Mucosa of gallbladder (tissue), 1 donor: ENCODE measurements at places on chromosomes 16 and 17. TPM values are rescaled to one million over a fixed set of nuclear protein-coding genes. Genes with fewer than 3 reads are reported as not detected.

SCNN1G gene
- 0.09 TPM for total RNA-seq

SCARF1 gene
- total RNA-seq, result 13.2 TPM

YBX2 gene
- total RNA-seq, result 1.4 TPM

GHDC gene
- total RNA-seq, result 34.4 TPM

NHLRC4 gene
- 1.2 TPM for total RNA-seq

C17orf67 gene
- 5.1 TPM for total RNA-seq

BAIAP2 gene
- total RNA-seq, result 101 TPM

CEMP1 gene
- 1.8 TPM for total RNA-seq

NETO2 gene
- 16.3 TPM for total RNA-seq

OR2C1 gene
- 0.14 TPM for total RNA-seq

DNA sequence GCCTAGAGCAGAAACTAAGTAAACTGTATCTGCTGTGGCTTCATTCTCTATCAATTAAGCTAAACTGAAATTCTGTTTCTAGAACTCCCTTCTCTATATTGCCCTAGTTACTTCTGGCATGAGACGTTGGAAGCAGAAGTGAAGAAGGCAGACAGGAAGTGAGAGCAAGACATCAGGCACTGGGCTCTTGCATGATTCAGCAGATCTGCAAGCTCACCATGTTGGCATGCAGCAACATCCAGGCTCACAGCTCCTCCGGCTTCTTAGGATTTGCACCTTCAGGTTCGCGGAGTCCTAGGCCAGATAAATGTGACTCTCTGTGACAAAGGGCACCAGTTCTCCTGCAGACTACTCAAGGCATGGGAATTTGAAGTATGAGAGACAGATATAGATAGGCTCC is 148.3 kb downstream of the CDH8 start:
- no peak for DNase-seq

DNA sequence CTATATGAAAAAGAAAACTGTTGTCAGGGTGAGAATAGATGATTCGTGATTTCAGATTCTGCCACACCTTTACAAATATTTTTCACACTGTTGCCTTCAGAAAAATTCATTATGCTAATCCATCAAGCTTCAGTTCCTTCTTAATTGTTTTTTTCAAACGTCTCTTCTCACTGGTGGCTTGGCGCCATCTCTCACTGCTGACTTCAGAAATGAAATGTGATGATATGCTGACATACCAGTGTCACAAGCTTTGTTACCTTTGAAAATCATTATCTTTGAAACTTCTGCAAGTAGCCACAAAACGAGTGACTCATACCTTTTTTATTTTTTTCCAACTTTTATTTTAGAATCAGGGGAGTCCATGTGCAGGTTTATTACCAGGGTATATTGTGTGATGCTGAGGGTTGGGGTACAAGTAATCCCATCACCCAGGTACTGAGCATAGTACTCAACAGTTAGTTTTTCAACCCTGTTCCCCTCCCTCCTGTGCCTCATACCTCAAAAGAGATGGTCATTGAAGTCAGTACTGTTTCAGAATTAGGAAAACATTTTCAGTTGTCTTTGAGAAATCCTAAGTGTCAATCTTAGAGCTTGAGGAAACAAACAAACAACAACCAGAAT is 14.0 kb upstream of the KRT222 start:
- DNase-seq, result no peak

DNA sequence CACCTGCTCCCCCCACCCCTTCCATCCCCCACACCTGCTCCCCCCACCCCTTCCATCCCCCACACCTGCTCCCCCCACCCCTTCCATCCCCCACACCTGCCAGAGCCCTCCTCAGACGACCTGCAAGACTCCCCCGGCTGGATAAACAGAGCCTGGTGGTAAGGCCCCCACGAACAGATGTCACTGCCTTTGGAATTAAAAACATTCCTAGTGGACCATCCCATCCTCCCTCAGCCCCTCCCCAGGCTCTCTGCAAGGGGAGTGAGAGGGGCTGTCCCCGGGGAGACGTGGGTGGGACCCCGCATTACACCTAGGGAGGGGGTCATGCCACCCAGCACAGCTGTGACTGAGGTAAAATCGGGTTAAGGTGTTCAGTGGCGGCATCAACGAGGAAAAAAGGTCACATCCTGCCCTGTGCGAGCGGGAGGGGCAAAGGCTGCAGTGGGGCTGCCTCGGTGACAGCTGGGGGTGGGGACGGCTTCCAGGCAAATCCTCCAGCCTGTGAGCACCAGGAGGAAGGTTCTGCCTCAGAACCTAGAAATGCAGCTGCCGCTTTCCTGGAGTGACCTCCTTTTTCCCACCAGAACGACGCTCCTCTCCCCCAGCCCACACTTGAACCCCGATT is 38.7 kb downstream of the TIMM22 start:
- no peak for DNase-seq

DNA sequence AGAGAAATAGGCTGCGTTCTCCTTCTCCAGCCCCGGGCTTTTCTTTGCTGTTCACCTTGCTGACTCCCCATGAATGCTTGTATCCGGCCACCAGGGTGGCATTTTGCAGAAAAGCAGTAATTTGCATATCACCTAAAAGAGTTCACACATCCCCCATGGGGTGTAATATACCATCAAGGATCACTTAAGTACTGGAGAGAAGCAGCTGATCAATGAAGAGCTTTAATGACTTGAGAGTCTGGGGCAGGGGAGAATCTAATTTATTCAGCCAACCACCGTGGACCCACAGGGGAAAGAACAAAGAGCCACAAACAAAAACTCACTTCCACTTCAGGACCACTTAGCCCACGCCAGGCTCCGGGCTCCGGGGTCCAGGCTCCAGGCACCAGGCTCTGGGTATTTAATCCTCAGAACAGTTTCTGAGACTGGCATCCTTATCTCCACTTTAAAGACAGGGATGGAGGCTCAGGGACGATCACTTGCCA is 33.9 kb upstream of the SEC14L1 start:
- DNase-seq, result no peak

GRCh38 chr17:60149691-60150582 is at the start of gene CA4:
Gene CA4 (plus strand): TSS chr17:60149973. CDS start chr17:60150035, 62 bp downstream.
- DNase-seq, result no peak

GRCh38 chr16:15509051-15509592 is 74.7 kb downstream of the BMERB1 start:
- DNase-seq, result no peak

DNA sequence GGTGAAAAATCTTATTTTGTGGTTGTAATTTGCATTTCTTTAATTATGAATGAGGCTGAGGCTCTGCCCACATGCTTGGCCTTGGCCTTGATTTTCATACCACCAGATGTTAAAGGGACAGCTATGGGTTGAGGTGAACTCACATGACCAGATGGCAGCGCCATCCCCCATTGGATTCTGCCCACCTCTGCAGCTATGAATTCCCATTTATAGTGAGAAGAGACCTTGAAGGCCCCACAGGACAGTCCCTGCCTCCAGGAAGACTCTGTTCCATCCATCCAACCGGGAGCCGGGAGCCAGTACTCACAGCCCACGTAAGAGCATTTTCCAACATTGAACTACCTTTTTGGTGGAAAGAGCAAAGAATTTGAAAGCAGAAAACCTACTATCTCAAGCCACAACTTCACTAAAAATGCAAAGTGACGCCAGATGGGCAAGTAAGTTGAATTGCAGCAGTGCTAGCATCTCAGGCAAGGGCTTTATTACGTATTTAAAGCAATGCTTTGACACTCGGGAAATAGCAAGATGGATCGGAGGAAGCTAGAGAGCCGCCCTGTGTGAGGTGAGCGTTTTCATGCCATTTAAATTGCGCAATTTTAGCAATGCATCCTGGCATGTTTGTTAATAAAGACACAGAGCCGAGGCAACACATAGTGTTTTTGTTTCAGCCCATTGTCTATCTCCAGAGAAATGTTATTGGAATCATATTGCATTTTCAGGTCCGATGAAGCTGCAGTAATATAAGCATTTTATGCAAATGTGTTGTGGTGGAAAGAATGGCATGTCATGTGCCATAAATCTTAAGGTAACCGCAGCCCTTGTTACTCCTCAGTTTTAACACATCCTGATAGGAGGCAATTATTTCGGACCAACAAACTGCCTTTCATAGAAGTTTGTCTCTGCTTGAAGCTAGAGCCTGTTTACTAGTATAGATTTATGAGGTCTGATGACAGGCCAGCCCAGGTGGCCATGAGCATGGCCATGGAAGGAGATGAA is 273.4 kb upstream of the TNRC6C start:
- DNase-seq, result no peak

GRCh38 chr16:57887711-57888110 is 83.2 kb downstream of the CNGB1 start:
- no peak for DNase-seq

DNA sequence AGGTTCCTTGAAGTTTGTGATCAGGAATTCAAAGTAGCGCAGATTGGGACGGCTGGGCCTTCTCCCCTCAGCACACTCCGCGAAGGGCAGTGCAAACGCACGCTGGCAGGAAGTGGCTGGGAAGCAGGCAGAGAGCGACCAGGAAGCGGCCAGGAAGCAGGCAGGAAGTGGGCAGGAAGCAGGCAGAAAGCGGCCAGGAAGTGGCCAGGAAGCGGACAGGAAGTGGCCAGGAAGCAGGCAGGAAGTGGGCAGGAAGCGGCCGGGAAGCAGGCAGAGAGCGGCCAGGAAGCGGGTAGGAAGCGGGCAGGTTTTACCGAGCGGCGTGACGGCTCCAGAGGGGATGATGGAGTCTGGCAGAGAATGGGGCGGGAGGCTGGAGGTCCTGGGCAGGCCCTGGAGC is 3.2 kb downstream of the DPEP1 start:
- no peak for DNase-seq

- DNase-seq, result no peak
These were observed 5.8 kb downstream of the THOC6 start for GRCh38 chr16:3029491-3030221.

DNA sequence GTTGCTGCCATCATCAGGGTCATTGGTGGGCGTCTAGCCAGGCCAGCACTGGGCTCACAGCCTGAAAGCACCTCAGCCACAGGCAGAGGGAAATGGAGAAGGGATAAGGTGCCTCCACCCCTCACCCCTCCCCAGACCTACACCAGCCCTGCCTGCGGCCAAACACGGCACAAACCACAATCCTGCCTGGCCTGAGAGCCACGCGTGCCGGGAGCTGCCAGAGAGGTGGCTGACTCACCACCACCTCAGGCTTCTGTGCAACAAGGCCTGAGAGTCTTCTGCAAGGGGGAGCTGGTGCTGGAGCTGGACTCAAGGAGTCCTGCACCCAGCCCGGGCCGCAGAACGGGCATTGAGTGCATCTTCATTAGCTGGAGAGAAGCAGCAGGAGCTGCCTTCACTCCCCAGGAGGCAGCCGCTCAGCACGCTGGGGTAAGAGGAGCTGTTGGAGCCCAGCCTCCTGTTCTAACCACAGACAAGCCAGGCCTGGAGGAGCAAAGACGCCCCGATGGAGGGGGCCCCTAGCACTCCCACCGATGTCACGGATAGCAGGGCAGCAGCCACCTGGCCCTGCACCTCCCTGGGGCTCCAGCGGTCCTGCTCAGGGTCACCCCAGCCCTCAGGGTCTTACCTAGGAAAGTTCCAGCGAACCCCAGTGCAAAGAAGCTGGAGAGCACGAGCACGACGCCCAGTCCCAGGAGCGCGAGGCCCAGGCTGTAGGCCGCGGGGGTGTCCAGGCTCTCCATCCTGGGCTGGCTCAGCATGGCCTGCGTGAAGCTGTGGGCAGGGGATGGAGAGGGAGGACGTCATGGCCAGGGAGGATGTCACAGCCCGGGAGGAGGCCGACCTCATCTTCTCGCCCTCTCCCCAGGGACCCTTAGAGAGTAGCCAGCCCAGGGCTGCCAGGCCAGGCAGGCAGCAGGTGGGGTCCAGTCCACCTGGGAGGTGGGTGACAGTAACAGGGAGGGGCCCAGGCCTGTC is 16.0 kb upstream of the RASD1 start:
- no peak for DNase-seq

- DNase-seq, result no peak
These were observed 16.5 kb upstream of the SOX9 start for GRCh38 chr17:72104164-72104862.

DNA sequence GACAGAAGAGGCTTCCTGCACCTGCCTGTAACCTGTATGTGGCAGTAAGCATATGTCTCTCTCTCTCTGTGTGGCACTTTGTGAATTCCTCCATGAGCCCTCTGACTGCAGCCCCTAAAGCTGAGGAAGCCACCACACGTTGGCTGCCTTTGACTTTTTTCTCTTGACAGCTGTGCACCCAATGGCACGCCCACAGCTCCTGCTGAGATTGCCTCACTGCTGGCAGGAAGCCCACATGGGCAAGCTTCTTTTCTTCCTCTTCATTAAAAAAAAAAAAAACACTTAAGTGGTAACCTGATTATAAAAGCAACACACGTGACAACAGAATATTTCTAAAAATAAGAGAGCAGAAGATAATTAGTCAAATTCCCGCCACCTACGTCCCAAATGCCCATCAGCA is 34.0 kb upstream of the PIRT start:
- peak; percentile 26 for DNase-seq

GRCh38 chr17:42579794-42580551 is 2.4 kb upstream of the PSMC3IP start:
- no peak for DNase-seq
